Fibroblast of skin of left quadriceps (primary cell): ENCODE measurements at places on chromosomes 12 and 14.
A peak's percentile ranks its signal among the peaks of the same experiment; 100 is the strongest.

DNA sequence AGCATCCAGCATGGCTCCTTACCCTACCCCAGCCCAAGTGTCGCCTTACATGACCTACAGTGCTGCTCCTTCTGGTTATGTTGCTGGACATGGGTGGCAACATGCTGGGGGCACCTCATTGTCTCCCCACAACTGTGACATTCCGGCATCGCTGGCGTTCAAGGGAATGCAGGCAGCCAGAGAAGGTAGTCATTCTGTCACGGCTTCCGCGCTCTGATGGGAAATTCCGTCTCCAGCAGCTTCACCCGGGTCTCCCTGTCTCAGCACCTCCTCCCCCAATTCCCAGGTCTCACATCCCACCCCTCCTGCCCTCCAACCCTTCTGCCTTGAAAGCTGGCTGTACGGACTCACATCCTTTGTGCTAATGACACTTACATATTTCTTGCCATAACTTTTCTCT, 14.6 kb downstream of the PAX9 start:
- DNase-seq: no peak

GRCh38 chr12:19971361-19972280, 396.7 kb upstream of the PDE3A start:
- DNase-seq: no peak

GRCh38 chr12:54420766-54421144, 1.7 kb upstream of the ITGA5 start:
- DNase-seq: no peak

DNA sequence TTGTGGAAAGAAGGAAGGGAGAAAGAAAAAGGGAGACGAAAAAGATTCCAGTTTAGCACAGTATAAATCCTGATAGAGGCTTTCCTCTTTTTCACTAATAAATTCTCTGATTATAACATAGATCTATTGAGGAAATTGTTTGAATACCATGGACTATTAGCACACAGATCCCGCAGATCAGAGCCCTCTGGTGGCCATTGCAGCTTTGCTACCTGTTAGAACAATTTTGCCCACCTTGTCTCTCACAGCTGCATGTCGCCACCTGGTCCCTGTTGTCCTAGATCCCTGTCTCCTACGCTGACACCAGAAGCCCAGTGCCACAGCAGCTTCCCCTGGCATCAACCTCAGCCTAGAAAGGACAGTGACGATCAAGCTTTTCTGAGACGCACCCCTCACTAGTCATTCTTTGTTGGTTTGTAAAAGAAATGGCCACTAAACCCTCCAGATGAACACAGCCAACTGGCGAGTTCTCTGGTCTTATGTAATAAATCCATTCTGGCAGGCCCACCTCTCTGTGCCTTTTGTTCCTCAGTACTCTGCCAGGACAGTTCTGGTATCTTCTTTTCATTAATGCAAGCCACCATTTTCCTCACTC, 9.9 kb downstream of the GPHB5 start:
- DNase-seq: no peak

GRCh38 chr12:3882896-3883564, 9.8 kb upstream of the PARP11 start:
- DNase-seq: no peak

- no peak for DNase-seq
Observed at GRCh38 chr14:25308244-25308643, 258.3 kb upstream of the STXBP6 start.

DNA sequence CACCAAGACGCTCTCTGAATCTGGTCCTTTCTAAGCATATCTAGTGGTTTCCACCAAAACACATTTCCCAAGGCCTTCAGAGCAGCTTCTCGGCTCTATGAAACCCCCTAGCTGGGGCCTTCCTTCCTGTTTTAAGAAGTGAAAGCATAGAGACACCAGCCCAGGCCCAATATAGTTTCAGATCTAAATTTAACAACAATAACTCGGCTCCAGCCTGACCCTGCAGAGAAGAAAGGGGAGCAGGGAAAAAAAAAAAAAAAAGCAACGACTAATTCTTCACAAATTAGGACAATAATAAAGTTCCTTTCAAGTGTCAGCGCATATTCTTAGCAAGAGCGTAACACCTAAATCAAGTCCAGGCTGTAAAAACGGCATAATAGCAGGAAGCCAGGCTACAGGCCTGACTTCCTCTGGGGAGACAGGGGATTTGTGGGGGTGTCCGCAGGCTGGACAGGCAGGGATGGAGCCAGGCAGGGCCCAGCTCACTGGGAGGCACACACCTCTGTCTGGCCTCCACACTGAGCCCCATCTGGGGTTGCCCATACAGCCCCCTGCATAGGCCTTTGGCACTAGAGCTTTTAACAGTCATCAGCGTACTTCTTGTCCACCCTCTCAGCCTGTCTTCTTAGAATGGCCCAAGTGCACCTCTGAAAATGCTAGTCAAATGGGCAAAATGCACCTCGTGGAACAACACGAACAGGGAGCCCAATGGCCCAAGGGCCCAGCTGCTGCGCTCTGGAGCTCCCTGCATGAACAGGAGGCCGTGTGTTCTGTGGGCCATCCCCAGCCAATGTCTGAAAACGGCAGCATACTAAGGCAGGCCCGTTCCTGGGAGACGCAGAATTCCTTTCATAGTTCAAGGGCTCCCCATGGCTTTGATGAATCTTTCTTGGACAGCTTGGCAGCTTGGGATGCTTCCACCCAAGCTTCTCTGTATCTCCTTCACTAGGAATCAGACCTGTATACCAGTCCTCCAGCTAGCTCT, 772.9 kb downstream of the MED13L start:
- DNase-seq: no peak

GRCh38 chr14:53701108-53701875, 255.3 kb downstream of the BMP4 start:
- no peak for DNase-seq

GRCh38 chr14:84228702-84229101, 1301.2 kb upstream of the FLRT2 start:
- no peak for DNase-seq

- peak; percentile 52 for DNase-seq
Observed at GRCh38 chr14:98069712-98070171, 1202.3 kb downstream of the BCL11B start.

DNA sequence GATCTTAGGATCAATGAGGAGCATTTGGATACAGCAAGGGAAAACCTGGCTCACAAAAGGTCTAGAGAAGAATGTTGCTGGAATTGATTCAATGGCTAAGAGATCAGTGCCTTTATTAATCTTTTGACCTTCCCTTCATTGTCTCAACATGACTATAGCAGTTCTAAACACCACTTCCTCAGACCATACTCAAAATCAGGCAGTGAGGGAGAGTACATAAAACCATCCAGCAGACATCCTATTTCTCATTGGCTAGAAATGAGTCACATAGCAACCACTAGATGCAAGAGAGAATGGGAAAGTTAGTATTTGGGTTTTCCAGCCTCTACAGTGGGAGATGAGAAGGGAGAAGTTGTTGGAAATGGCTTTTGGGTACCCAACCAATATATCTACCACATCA, 151.4 kb upstream of the NUDT4 start:
- DNase-seq: no peak

- no peak for DNase-seq
Observed at GRCh38 chr14:61315313-61315712, 6.1 kb upstream of the PRKCH start.

DNA sequence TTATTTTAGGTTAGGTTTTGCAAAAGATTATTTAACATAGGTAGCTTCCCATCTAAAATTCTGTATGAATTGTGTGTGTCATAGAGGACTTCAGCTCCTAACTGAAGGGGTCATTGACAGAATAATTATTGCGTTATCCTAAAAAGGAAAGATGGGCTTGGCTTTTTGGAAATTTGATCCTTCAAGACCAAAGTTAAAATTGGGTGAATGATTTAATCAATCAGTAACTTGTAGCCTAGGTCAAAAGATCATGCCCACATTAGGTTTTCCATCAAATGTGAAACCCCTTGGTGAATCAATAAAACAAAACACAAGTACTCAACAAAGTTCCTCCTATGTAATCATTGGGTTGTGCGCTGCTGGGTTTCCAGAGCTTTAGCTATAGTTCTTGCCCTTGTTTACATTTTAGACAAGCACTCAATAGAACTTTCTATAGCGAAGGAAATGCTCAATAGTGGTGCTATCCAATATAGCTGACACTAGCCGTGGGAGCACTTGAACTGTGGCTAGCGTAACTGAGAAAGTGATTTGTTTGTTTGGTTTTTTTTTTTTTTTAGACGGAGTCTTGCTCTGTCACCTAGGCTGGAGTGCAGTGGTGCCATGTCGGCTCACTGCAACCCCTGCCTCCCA, 37.6 kb upstream of the ARHGAP5 start:
- no peak for DNase-seq

GRCh38 chr12:48996794-48997718, 2.1 kb downstream of the DDN start:
- DNase-seq: no peak

DNA sequence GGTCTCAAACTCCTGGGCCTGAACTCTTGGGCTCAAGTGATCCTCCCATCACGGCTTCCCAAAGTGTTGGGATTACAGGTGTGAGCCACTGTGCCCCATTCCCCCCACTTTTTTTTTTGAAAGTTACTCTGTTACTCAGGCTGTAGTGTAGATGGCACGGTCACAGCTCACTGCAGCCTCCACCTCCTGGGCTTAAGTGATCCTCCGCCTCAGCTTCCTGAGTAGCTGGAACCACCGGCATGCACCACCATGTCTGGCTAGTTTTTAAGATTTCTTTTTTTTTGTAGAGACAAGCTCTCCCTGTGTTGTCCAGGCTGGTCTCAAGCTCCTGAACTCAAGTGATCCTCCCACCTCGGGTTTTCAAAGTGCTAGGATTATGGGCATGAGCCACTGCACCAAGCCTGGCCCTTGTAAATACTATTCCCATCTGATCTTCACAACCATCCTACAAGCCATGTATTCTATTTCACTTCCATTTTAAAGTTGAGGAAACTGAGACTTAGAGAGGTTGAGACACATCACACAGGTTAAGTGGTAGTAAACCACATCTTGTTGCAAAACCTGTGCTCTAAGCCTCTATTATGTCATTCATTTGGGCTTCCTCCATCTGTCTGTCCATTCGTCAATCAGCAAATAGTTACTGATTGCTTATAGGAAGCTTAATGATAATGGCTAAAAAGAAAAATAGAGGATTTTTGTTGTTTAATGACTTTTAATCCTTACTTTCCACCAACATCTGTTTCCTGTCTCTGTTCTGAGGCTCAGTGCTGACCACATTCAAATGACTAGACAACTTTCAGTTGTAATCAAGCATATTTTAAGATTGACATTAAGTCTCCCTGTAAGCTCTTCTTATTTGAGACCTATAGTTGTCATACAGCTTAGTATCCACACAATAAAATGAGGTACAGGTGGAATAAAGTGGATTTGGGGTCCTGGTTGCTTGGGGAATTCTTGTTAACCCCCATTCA, 9.2 kb downstream of the ASCL4 start:
- DNase-seq: no peak

DNA sequence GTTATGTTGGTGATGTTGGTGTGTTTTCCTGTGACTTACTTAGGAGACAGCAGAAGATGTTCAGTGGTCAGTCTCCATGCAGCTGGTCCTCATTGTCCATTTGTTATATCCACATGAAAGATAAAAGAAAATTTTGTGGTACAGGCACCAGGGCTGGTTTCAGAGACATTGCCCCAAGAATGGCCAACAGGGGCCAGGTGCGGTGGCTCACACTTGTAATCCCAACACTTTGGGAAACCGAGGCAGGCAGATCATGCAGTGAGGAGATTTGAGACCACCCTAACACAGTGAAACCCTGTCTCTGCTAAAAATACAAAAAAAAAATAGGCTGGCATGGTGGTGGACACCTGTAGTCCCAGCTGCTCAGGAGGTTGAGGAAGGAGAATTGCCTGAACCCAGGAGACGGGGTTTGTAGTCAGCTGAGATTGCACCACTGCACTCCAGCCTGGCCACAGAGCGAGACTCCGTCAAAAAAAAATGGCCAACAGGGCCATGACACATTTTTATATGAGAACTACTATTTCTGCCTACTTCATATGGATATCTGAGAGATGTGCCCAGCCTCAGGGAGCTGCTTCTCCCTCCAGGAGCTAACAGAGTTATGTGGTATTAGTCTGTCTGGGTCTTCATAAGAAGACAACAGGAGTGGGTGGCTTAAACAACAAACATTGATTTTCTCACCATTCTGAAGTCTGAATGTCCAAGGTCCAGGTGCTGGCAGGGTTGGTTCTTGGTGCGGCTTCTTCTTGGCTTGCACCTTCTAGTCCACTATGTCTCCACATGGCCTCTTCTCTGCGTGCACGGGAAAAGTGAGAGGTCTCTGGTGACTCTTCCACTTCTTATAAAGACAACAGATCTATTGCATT, 821.7 kb downstream of the TMEM121 start:
- no peak for DNase-seq

- no peak for DNase-seq
Observed at GRCh38 chr12:52222692-52223091, 10.4 kb upstream of the KRT7 start.

DNA sequence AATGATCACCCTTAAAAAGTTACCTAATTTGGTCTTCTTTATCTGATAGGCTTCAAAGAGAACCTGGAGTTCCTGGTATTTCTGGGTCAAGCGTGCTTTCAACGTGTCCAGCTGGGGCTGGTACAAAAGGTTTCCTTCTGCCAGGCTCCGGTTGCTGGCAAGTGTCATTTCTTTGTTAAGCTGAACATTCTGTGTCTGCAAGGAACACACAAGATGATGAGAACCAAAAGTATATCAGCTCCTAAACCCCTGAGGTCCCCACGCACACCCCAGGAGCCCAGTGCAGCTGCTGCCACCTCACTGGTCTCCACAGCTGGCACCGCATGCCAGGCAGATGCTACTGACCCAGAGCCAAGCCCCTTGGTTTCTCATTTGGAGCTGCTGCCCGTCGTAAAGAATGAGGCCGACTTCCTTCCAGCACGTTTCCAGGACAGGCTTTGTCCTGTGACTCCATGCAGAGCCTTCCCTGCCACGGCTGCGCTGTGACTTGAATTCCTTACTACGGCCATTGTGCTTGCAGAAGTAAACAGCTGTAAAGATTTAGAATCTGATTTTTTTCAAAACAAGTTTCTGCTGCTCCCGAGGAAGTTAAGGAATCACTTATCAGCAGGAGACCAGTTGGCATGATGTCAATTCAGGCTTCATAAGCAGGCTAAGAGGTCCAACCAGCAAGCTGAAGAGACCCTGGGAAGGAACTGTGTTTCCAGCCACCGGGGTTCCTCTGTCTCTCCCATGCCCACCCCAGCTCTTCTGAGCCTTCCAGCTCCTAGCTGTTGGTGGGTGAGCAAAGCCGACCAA, 24.9 kb downstream of the VPS37B start:
- no peak for DNase-seq

- no peak for DNase-seq
Observed at GRCh38 chr14:82394916-82395315, 861.3 kb upstream of the SEL1L start.

- no peak for DNase-seq
Observed at GRCh38 chr12:28941248-28941647, 207.8 kb upstream of the FAR2 start.
